ENCODE measurements at places on chromosomes 3 and 15.
A peak's percentile ranks its signal among the peaks of the same experiment; 100 is the strongest.

DNA sequence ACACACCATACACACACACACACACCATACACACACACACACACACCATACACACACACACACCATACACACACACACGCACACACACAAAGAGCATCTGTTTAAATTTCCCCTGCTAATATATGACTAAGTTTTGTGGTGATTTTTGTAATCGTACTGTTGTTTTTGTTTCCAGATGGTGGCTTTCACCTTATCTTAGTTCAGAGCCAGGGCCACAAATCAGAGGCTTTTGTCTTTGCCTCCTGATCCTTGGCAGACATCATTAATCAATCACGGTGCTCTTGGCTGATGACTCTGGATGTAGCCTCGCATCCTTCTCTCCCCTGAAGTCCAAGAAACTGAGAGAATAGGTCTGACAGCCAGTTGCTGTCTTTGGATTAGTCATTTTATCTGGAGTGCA is 52.1 kb downstream of the EDEM1 start:
- DNase-seq = no peak

GRCh38 chr3:139204728-139205127 is 139.1 kb upstream of the MRPS22 start:
- no peak for DNase-seq

GRCh38 chr3:129106866-129107565 is 14.6 kb downstream of the RAB43 start:
- no peak for DNase-seq

DNA sequence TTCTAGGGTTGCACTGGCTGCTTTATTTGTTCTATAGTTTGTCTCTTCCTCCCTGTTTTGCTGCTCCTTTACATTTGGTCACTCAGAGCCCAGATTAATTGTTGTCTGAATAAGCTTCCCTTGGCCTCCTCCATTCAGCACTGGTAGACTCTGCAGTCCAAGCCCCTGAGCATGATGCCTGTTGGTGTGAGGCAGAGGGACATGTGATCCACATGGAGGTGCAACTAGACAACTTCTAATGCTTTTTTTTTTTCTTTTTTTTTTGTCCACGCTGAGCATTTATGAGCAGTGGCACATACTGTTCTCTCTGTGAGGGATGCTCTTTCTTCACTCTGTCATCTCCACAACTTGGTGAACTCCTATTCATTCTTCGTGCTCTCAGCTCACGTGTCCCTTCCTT is 167.3 kb upstream of the TBC1D5 start:
- no peak for DNase-seq

DNA sequence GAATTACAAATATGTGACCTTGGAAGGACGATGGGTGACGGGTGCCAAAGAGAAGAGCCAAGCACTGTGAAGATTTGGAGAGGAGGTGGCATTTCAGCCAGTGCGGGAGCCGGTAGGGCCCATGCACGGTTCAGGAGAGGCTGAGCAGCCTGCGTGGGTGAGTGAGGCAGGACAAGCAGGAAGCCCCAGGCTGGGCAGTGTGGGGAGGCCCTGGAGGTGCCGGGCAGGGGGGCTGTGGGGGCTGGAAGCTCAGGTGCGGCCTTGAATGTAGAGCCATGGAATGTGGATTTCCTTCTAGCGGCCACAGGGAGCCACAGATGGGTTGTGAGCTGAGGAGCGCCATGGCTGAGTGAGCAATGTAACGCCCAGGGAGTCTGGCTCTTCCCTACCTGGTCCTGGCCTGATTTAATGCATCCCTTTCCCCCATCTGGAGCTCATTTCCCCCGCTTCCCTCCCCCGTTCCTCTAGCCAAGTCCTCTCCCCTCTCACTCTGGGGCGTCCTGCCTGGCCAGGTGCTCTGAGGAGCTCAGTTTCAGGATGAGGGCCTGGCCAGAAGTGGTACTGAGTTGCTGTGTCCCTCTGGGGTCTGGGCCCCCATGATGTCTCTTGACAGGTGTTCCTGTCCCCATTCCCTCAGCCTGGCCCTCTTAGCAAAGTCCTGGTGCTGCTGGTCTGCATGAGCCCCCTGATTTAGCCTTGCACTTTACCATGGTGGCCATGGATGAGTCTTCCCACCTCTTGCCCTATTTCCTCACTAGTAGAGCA is 41.8 kb upstream of the IQSEC1 start:
- no peak for DNase-seq

- DNase-seq = no peak
Observed at GRCh38 chr3:170228093-170228766, 6.0 kb downstream of the PRKCI start.

GRCh38 chr15:98668566-98669308 is 20.4 kb downstream of the IGF1R start:
- DNase-seq = peak; percentile 65

DNA sequence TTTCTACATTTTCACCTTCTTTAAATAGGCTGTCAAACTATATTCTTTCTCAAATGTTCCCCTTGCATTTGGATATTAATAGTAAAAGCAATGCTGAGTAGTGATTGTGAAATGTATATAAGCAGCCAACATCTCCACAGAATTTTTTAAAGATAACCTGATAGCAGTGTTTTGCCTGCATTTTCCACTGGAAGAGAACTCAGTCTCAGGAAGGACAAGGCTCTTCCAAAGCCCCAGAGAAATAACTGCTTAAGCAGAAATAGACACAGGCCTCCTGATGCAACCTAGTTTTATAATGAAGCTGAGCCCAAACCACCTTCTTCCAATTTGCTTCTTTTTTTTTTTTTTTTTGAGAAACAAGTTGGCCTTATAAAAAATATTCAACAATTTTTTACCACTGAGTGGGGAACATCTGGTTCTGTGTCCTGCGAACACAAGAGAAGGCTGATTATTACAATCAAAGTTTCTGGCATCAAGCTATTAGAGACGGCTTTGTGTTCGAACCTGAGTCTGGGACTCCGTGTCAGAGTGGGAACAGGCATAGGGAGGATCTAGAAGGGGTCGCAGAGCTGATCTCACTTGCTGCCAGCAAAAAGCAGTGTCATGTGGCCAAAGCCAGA is 332.5 kb upstream of the TBL1XR1 start:
- DNase-seq = no peak

DNA sequence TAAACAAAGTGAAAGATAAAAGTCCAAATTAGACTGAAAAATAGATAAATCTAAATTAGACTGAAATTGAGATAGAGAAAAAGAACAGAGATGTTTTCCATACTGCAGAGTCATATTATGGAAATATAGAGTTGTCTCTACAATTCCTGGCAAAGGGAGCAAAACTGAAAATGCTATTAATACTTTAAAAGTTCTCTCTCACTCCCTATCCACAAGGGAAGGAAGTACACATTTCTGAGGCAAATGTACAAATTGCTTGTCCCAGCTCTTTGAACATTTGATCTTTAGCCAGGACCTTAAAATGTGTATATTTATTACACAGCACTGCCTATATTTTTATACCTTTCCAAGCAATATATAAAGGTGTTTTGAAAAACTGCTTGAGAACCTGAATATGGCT is 225.1 kb upstream of the SEMA6D start:
- DNase-seq = no peak

- DNase-seq = no peak
Observed at GRCh38 chr3:72082776-72083462, 298.0 kb upstream of the PROK2 start.

DNA sequence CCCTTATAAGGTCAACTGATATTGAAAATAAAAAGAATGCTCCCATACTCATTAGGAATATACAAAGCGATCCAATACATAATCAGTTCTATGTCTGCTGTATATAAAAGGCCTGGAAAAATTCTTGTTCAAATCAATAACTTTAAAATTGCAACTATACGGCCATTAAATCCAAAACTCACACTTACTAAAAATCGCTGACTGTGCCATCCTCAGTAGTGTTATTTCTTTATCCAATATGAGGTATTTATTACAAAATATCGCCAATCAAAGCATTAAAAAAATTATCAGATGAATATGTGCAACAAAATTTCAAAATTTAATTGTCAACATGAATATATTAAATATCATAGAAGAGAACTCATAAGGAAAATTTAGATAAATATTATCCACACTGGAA is 146.5 kb downstream of the PLD1 start:
- DNase-seq = no peak

DNA sequence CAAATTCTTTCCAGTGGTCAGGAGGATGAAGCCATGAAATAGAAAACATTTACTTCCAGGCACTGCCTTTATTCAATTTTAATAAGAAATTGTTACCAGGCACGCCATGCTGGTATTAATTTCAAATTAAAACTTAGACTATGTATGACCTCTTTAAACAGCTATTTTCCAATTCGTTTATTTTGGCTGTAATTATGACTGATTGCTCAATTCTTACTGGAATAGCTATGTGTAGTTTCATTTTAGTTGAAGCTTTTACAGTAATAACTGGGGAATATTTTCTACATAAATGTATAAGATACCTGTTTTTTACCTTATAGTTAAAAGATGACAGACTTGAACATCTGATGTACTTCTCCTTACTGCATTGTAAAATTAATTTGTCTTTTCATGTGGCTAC is 480.0 kb upstream of the GOLIM4 start:
- no peak for DNase-seq

GRCh38 chr15:71811036-71811736 is 832 bp downstream of the NR2E3 start:
- DNase-seq = no peak

DNA sequence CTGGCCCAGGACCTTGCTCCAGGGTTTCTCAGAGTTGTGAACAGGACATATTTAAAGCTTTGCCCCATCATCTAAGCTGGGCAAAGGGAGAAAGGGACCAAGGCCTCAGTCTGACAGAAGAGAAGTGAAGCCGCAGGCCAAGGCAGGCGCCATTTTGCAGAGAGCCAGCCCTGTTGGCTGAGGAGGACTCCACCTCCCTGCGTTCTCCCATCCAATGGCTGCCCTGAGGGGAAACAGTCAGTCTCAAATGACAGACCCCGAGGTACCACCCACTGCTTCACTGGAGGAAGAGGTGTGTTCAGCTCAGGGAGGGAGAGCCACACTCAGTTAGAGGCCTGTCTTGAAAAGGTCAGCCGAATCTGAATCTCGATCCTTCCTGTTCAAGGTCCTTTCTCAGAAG is 86.1 kb downstream of the ADAMTS17 start:
- no peak for DNase-seq

GRCh38 chr3:170483485-170484262 is 65.0 kb downstream of the CLDN11 start:
- DNase-seq = no peak

DNA sequence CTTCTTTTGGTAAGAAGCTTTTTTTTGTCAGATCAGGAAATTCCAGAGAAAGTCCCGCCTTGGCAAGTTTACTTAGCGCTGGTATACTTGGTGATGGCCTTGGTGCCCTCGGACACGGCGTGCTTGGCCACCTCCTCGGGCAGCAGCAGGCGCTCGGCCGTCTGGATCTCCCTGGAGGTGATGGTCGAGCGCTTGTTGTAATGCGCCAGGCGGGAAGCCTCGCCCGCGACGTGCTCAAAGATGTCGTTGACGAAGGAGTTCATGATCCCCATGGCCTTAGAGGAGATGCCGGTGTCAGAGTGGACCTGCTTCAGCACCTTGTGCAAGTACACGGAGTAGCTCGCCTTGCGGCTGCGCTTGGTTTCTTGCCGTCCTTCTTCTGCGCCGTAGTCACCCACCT is 46.6 kb downstream of the QTRT2 start:
- no peak for DNase-seq

DNA sequence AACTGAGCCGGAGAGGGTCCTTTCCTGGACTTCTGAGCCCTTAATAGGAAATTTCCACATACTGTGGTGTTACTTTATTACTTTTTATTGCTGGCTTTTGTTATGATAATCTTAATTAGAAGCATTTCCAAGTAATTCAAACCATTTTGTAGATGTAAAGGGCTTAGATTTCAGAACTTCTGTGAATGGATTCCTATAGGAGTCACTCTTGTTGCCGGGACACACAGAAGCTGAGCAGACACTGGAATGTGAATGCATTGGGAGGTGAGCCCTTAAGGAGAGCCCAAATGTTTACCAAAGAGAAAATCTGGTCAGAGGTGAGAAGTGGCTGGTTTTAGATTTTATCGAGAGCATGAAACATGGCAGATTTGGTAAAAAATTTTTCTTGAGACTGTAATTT is 87.4 kb downstream of the FNDC3B start:
- no peak for DNase-seq

DNA sequence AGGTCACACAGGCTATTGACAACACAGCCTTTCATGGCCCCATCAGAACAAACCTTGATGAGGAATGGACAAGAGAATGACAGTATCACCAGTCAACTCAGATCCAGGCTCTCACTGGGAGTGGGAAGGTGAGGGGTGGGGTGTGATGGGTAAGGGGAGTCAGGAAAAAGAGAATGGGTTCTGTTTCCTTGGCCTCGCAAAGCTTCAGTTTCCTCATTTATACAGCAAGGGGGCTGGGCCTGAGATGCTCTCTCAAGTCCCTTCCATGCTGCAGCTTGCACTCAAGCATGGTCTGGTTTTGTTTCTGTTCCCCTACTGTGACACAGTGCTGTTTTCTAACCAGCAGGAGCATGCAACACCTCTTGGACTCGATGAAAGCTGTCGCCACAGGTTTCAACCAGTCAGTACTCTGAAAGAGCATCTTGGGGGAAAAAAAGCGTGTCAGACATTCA is 65.7 kb upstream of the IL12A start:
- no peak for DNase-seq

DNA sequence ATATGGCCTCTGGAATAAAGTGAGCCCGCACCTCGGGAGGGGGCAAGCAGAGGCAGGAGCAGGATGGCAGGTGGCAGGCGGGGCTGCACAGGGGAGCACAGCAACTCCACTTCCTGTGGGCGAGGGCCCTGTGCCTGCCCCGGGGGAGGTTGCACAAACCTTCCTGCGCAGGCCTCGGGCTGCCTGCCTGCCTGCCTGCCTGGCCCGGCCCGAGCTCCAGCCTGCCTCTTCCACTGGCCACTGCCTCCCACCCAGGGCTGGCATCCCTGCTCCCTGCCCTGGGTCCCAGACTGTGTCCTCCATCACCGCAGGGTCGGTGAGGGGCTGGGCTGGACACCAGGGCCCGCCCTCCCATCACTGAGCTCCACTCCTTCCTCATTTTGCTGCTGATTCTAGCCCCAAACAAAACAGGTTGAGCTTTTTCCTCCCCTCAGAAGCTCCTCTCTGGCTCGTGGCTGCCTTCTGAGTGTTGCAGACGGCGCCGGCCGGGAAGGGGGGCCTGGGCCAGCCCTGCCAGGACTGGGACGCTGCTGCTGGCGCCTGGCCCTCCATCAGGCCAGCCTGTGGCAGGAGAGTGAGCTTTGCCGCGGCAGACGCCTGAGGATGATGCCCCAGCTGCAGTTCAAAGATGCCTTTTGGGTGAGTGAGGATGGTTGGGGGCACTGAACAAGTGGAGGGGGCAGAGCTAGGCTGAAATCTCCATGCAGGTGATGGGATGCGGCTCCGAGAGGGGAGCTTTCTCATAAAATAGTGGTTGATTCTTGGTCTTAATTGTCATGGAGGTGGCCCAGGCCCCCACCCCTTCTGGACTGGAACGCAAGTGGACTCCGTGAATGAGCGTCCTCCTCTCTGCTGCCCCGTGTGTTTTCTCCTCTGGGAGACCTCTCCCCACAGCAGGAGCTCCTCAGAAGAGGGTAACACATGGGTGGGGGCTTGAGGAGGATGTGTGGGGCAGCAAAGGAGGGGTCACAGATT is at the start of gene PSTPIP1:
Gene PSTPIP1, plus strand, starts transcription at position 156 of the 975 bp plus-strand sequence. Its CDS starts 448 bp downstream, at position 604.
- DNase-seq = peak; percentile 71

- DNase-seq = no peak
Observed at GRCh38 chr3:29241855-29242254, 39.0 kb upstream of the RBMS3 start.

GRCh38 chr15:89017370-89018066 is 70.7 kb upstream of the ABHD2 start:
- peak; percentile 90 for DNase-seq

GRCh38 chr15:68298882-68299381 is 21.4 kb downstream of the FEM1B start:
- DNase-seq = no peak

GRCh38 chr15:25065286-25065685 is 110.5 kb downstream of the SNRPN start:
- DNase-seq = no peak
